ENCODE measurements at places on chromosomes 2 and 18.

DNA sequence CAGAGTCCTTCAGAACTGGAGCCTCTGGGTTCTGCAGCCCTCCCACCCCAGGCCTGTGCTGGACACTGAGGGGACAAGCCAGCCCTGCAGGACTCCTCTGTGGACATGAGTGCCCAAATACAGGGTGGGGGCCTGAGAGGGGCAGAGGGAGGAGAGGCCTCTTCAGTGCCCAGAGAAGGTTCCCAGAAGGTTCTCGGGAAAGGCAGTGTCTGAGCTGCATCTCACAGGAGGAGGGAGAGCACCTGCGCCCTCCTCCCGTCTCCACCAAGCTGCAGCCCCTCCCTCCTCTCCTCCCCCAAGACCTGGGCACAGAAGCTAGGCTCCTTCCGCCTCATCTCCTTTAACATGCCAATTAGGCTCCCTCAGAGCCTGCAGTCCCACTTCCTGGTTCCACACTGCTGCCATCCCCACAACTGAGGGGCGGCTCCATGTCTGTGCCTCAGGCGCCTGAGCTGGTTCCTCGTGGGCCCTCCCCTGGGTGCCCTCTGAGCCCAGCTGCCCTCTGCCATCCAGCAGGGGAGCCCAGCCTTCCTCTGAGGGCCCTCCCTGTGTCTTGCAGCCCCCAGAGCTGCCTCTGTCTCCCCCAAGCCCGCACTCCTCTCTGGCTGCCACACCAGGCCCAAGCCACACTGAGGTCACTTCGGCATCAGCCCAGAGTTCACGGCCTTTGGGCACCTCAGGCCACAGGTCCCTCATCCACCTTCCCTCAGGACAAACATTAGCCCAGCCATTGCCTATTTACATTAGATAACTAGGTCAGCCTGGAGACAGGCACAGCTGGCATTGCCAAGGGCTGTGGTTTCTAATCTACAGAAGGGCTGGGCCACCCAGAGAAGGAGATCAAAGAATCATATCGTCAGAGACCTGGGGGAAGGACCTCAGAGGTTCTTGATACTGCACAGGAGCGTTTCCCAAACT is 28.9 kb downstream of the KCNK3 start:
- no peak overlapping the region for H3K4me3 ChIP-seq
- H3K36me3 ChIP-seq: no peaks in the 10 kb centered on the region
- no peaks in the 10 kb centered on the region for H3K4me1 ChIP-seq
- no peak overlapping the region for H3K27ac ChIP-seq

DNA sequence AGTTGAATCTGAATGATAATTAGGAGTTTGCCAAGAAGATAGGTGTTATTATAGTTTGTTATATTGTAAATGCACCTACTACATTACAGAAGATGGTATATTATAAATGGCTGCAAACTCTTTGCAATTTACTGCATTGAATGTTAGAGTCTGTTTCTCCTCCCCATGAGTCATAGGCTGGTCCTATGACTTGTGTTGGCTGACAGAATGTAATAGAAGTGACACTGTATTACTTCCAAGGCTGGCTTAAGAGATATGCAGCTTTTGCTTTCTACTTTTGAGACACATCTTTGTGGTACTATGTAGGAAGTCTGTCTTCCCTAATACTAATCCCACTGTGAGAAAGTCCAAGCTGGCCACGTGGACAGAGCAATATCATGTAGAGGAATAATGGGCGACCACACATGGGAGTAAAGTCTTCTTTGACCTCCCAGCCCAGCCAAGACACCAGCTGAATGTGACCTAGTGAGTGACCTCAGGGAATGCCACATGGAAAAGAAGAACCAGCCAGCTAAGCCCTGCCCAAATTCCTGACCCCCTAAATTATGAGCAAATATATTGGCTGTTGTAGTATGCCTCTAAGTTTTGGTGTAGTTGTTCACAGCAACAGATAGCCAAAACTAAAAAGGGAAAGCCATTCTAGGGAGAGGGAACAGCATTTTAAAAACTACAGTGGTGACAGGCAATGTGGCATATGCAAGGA is 6.8 kb upstream of the DDX1 start:
- H3K4me3 ChIP-seq: no peak overlapping the region
- no peaks in the 10 kb centered on the region for H3K4me1 ChIP-seq
- H3K36me3 ChIP-seq: no peaks in the 10 kb centered on the region
- no peak overlapping the region for H3K27ac ChIP-seq
- DNase-seq: no peak
- no peaks in the 10 kb centered on the region for H3K27me3 ChIP-seq

DNA sequence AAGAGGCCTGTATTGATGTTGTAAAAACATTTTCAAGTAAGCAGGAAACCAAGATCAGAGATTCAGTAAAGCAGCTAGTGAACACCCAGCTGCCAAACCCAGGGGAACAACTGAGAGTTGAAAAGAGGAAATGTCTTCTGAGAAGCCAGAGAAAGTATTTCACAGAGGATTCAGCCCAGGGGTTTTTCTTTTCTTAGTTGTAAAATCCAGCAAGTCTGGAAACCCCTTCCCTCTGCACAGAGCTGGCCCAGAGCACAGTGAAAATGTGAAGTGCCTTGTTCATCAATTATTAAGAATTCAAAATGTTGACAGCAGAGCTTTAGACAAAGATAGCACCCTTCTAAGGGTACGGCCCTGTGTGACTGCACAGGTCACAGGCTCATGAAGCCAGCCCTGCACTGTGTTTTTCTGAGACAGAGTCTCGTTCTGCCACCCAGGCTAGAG is 28.4 kb downstream of the AFF3 start:
- no peaks in the 10 kb centered on the region for H3K36me3 ChIP-seq
- no peaks in the 10 kb centered on the region for H3K27me3 ChIP-seq
- no peak overlapping the region for H3K4me3 ChIP-seq
- no peaks in the 10 kb centered on the region for H3K4me1 ChIP-seq
- no peak for DNase-seq

- H3K36me3 ChIP-seq: no peaks in the 10 kb centered on the region
- DNase-seq: no peak
- H3K27ac ChIP-seq: no peak overlapping the region
- H3K27me3 ChIP-seq: no peaks in the 10 kb centered on the region
Observed at GRCh38 chr18:33264566-33264965, 176.0 kb downstream of the CCDC178 start.

GRCh38 chr2:39119732-39120520 is 925 bp downstream of the SOS1 start:
- peak; percentile 44 for DNase-seq
- H3K4me1 ChIP-seq: peaks cover 30% of the 10 kb centered on the region
- no peaks in the 10 kb centered on the region for H3K27me3 ChIP-seq
- peak overlapping the region; percentile 77 for H3K4me3 ChIP-seq
- peak overlapping the region; percentile 87 for H3K27ac ChIP-seq
- no peaks in the 10 kb centered on the region for H3K36me3 ChIP-seq

DNA sequence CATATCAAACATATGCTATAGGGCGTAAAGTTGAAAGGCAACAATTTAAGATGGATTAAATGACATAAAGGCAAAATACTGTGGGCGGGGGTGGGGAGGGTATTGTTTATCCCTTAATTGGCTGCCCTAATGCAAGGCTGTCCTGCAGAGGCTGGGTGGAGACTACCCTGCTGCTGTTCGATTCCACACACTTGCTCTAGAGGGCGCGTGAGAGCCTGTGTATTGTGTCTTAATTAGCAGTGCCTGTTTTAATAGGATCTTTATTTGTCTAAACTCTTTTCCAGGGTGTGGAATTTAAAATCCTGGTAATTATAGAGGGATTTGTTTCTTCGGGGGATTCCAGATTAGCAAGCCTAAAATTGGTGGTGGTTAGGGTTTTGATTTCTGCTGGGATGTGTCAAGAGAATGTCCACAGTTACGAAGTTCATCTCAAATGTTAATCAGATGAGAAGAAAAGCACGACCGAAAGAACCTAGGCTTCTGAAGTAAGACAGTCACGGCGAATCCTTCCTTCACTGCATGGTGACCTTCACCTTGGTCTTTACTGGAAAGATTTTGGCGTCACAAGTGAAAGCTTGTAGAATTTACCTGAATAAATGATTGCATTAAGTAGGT is 103.5 kb upstream of the MAP3K20 start:
- no peak for DNase-seq
- H3K27ac ChIP-seq: no peak overlapping the region
- no peaks in the 10 kb centered on the region for H3K36me3 ChIP-seq
- H3K4me3 ChIP-seq: no peak overlapping the region
- H3K27me3 ChIP-seq: no peaks in the 10 kb centered on the region

Data from effector memory CD4-positive, alpha-beta T cell (primary cell).